ENCODE measurements at places on chromosomes 16 and 17. TPM values are rescaled to one million over a fixed set of nuclear protein-coding genes. Genes with fewer than 3 reads are reported as not detected.
A peak's percentile ranks its signal among the peaks of the same experiment; 100 is the strongest.

DNA sequence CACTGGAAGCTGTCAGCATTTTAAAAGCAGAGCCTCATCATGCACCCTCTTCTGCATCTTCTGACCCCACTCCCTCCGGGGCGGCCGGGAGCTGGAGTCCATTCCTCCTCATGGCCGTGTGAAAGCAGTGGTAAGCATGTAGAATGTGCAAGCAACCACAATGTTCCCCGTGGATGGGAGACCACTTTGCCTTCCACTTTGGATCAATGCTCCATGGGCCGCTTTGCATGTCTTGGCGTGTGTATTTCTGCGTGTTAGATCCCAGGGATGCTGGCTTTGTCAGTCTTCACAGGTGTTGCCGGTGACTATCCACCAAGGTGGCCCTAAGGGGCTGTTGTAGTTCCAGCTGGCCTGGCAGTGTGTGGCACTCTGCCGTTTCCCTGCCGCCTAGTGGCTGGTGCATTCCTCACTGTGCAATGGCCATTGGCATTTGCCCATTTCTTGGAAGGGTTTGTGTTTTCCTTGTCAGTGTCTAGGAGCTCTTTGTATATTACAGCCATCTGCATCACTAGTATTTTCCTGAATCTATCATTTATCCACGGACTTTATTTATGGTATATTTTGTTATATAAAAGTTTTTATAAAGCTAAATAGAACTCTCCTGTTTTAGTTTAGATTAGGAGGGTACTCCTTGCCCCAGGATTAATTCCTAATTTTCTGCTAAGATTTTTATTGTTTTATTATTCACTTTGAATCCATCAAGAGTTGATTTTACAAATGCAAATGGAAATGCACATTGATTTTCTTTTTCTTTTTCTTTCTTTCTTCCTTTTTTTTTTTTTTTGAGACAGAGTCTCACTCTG lies 5.8 kb upstream of the ALDH3A1 start:
- peak; percentile 90 for DNase-seq

- peak; percentile 70 for DNase-seq
Measured at GRCh38 chr17:16415031-16415924, at the start of gene TRPV2. TRPV2 (plus strand) TSS chr17:16415571; CDS start chr17:16417669, 2,098 bp downstream.

DNA sequence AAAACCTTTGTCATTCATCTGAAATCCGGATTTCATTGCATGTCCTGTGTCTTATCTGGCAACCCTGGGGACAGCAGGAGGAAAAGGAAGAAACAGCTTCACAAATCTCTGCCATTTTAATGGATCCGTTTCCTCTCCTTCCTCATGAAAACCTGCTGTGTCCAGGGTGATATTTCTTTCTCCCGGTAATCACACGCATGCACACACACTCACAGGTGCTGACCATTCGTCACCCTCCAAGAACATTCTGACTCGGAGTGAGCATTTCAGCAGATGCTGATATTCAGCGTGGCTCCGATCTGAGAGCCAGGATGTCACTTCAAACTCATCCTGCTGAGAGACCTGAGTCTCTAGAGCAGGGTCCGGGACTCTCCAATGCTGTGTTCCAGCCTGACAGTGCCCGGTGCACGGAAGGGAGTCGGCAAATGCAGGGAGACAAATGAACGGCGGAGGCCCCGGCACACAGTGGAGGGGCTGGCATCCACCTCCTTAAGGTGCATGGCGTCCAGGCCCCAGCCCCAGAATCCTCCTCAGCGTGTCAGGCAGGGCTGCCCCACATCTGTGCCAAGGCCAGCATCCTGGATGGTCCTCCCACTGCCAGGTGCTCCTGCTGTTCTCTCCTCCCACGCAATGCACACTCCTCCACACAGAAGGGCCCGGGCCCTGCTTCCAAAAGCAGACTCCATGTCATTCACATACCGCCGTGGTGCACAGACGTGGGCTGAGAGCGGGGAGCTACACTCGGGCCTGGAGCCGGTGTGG lies 70.7 kb downstream of the RBFOX3 start:
- DNase-seq, result peak; percentile 81

DNA sequence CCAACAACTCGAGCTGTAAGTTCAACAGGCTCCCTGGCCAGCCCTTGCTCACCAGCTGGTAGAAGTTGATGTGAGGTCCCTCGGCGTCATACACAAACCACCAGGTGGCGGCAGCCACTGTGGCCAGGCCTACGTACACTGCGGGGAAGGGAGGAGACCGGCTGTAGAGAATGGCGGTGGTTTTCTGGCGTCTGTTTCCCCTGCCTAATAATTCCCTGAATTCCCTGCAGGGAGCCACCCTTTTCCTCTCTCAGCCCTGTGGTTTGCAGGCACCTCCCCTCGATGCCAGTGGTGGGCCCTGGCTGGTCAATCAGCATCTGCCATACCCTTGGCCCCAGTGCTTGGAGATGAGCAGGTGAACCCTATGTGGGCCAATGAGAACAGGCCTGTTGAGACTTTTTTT lies 18.9 kb upstream of the P2RX1 start:
- peak; percentile 94 for DNase-seq

KRTAP9-8 gene
- not detected for total RNA-seq

- peak; percentile 69 for DNase-seq
Measured at GRCh38 chr16:73268366-73268993, 220.6 kb upstream of the ZFHX3 start.

All from osteoblast (primary cell).